ENCODE measurements at places on chromosomes 2 and 18.

DNA sequence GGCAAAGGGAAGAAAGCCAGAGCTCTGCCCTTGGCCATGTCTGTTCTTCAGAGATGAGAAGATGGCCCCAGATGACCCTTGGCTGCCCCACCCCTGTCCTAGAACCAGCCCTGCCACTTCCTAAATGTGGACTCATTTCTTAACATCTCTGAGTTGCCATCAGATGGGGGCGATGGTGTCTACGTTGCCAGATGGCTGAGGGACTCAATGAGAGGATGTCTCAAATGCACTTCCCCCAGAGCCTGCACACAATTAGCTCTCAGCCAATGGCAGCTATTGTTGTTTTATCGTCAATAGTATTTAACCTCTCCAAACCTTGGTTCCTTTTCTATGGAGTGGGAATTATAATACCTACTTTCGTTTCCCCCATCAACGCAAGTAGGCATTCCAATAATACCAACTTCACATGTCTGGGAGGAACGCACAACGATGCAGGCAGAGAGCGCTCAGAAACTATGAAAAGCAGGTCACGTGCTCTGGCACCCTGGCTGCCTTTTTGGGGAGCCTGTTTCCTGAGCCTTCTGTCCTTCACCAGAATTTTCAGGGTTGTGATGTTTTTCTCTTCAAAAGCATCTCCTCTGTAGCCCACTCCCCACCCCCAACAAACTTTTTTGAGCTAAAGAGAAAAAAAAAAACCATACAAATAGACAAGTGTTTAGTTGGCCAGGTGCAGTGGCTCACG, 100.3 kb downstream of the MCFD2 start:
- no peak for DNase-seq

DNA sequence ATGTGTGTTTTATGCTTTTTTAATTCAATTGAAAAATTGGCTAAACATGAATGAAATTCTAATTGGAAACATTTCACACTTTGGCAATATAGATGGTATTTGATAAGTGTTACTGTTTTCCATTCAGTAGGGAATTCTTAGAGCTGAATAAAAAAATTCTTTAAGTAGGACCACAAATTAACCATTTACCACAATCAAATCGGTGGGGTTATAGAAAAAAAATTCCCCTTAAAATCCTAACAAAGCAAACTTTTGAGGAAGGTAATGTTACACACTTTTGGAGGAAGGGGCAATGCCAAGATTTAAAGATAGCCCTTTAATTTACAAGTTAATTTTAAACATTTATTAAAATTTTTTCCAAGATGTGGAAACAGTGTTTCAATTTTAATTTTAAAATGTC, 279.0 kb upstream of the FIGN start:
- no peak for DNase-seq

GRCh38 chr2:223865124-223865523, 27.7 kb upstream of the AP1S3 start:
- DNase-seq: no peak

GRCh38 chr18:63930773-63931354, 18.2 kb upstream of the HMSD start:
- DNase-seq: no peak

DNA sequence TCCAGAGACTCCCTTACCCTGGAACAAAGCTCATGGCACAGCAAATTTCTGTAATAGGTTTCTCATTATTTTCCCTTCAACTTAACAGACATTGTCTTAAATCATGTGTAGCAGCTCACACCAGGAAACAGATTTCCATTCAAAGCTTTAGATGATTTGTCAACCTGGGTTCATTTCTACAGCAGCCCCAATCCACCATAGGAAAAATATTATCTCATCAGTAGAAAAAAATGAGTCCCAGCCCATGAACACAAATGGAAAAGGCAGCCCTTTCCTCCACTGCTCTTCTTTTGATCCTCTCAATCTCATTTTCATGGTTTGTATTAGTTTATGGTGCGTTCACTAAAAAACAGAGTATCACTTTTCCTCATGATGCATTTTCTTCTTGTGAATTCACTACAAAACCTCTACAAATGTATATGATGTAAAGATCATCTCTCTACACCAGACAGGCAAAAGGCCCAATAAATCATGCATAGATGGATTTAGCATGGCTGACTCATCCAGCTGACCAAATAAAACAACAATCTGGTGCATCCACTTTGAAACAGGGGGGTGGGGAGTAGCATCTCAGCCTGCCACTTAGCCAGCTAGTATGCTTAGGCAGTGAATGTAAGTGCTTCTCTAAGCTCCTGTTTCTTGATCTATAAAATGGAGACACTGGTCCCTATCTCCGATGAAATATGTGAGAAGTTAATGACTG, 78.6 kb downstream of the SATB2 start:
- DNase-seq: no peak

GRCh38 chr2:236782938-236783337, 213.3 kb downstream of the ACKR3 start:
- DNase-seq: no peak

DNA sequence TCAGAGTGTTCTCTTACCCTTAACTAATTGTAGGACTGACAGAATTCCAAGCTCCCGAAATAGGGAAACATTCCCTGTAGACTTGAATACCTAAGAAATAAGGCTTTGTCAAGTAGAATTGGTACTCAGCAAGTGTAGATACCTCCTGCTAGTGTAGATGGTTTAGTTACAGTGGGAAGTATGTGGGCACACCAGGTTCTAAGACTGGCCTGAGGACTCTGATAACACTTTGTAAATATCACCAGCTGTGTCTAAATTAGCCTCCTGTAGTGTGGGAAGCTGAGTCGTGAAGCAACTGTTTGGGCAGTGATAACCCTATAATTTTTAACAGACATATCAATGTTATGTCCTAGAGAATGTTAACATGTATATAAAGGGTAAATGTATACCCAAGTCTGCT, 304.5 kb downstream of the SLC8A1 start:
- DNase-seq: no peak

GRCh38 chr2:112606547-112606946, 22.1 kb downstream of the CHCHD5 start:
- DNase-seq: no peak

GRCh38 chr2:147631294-147631693, 213.5 kb upstream of the ACVR2A start:
- DNase-seq: no peak

- DNase-seq: no peak
These were observed 80.3 kb downstream of the TSHZ1 start for GRCh38 chr18:75290737-75291358.

DNA sequence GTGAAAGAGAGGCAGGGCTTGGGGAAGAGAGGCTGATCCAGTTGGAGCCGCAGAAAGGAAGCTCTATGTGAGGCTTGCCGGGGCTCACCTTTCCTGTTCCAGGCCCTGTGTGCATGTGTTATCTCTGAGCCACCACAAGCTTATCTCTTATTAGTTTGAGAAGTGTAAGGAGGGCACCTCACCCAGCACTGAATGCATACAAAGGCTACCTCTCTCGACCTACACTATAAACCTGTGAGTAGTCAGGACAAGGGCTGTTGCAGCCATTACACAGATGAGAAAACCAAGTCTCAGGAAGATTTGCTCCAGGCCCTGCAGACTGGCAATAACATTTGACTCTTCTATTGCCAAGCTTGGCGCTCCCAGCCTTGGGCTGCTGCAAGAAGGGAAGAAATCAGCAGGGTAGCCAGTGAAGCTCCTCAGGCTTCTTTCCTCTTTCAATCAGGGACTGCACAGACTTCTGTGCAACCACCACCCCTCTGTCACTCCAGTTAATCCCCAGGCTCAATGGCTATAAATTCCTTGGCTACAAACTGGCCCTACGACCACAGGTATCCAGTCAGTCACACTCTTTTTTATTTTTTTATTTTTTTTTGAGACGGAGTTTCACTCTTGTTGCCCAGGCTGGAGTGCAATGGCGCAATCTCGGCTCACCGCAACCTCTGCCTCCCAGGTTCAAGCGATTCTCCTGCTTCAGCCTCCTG, 73.8 kb downstream of the CLHC1 start:
- no peak for DNase-seq

DNA sequence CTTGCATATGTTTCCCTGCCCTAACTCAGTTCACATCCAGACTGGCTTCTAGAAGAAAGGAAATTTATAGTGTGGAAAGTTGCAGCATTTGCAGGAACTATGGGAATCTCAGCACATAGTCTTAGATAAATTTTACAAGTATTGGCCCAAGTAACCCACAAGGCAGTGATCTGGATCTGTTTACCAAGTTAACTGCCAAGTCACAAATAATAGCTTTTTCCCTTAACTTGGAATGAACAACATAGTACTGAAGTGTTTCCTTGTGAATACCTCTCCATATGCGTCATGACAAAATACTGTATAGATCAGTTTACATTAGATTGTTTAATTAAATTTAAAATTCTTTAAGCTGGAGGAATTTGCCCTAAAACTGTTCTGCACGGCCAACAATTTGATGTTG, 255.8 kb upstream of the EPAS1 start:
- DNase-seq: no peak

DNA sequence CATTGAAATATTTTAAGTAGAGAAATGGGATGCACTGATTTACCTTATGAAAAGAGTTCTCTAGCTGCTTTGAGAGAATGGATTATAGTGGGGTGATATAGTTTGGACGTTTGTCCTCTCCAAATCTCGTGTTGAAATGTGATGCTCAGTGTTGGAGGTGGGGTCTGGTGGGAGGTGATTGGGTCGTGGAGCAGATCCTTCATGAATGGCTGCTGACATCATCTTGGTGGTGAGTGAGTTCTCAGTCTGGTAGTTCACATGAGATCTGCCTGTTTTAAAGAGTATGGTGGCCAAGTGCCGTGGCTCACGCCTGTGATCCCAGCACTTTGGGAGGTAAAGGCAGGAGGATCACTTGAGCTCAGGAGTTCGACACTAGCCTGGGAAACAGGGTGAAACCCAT, 58.7 kb upstream of the SH3RF3 start:
- no peak for DNase-seq

GRCh38 chr2:136233298-136233697, 115.3 kb upstream of the CXCR4 start:
- no peak for DNase-seq

DNA sequence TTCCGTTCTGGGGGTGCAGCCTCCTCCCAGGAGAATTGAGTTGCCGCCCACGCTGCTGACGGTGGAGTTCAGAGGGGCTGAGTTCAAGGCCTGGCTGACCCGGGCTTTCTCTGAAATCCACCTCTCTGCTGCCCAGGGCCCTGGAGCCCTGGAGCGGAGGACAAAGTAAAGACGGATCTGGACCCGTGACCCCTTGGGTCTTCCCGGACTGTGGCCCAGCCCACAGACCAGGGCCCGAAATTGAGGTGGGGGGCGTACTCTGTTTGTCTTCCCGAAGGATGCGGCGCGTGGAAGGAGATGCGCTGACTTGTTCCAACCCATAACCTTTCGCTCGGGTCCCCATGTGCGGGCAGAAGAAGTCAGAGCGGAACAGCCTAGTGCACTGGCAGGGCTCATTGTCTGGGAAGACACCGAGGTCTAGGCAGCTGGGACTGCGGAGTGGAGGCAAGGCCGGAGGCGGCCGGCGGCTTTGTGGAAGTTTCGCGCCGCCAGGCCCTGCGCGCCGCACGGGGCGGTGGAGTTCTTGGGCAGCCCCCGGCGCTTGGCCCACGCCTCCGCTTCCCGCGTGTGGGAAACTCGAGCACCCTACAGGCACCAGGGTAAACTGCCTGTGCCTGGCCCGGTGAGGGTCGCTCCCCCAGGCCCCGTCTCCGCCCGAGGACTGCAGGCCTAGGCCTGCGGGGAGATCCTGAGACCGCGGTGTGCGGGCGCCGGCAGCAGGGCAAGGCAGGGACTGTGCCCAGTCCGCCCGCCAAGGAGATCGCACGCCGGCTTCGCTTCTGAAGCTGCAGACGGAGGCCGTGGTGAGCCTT, 9.8 kb downstream of the POU3F3 start:
- no peak for DNase-seq

GRCh38 chr2:236755278-236755840, 185.7 kb downstream of the ACKR3 start:
- no peak for DNase-seq

DNA sequence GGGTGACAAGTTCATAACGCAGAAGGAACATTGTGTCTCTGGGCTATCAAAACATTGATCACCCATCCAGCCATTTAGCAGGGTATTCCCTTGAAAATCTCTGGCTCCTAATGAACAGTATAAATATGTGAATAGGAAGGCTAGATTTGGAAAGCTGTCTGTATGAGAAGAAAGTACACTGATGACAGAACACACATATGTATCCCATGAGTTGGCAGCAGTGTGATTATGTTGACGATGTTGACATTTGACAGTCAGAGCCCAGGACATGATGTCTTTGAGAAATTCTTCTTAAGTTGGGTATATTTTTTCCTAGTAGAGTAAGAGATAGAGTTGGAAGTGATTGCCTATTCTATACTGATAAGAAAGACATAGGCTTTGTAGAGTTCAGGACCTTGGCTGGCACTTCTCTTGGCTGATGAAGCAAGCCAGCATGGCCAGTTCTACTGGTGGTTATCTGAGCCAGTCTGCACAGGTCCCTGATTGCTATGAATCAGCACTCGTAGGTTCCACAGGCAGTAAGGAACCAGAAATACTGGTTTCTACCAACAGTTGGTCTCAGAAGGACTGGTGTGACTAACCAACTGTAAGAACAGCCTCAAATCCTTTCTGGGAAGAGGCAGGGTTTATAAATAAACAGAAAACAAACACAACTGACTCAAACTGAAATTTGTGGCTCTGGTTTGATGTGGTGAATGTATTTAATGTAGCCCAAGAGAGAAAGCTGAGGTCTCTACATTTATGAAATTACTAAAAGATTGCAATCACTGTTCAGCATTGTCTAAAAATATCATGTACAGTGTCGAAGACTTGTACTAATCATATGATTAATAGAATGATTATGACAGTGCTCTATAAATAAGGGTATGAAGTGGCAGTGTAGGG, 43.9 kb upstream of the RAPH1 start:
- peak; percentile 41 for DNase-seq

- DNase-seq: no peak
These were observed 139.1 kb downstream of the IRS1 start for GRCh38 chr2:226660526-226660925.

- DNase-seq: no peak
These were observed 680 bp downstream of the TTN start for GRCh38 chr2:178806543-178806942.

- DNase-seq: no peak
These were observed 24.7 kb upstream of the DARS1 start for GRCh38 chr2:136010126-136010525.

DNA sequence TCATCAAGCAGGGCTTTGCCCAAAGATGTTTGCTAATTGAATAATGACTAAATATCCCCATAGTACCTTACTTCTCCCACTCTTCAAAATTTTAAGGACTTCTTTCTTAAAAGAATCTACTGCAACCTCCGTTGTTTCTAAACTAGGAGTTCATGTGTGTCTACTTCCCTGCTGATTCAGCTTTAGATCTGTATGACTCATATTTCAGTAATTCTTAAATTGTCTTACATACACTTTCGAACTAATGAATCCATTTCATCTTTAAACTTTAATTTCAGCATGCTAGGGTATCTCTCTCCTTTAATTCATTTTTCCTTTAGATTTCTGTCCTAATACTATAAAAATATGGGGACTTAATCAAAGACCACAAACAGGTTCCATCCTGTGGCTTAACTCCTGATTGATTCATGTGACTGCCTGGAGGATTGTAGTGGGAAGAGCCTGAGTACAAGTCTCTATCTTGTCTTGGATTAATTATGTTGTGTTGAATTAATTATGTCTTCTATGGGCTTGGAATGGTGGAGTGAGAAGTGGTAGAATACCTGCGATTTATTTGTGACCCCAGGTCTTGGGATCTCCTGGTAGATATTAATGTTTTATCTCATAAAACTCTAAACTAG, 24.9 kb upstream of the COL5A2 start:
- no peak for DNase-seq

- DNase-seq: no peak
These were observed 8.1 kb downstream of the COLEC12 start for GRCh38 chr18:492451-492850.
